ENCODE measurements at places on chromosomes 11 and 22. TPM values are rescaled to one million over a fixed set of nuclear protein-coding genes. Genes with fewer than 3 reads are reported as not detected.

DNA sequence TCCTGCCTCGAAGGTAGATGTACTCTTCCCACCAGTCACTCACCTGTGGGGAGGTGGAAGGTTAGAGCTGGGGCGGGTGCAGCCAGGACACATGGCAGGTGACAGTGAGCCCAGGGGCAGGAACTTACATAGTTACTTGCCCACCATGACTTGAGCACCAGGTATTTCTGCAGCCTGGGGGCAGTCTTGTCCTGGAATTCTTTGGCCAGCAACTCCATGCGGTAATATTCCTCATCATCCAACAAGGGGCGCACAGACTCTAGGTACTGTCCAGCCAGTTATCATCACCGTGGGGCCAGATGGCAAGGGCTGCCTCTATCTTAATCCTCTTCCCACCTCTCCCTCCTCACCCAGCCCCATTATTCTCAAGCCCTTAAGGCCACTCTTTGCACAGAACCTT, 2.2 kb downstream of the CPT1B start:
- no peak overlapping the region for H3K4me3 ChIP-seq
- H3K36me3 ChIP-seq: peaks cover 18% of the 10 kb centered on the region
- H3K4me1 ChIP-seq: no peaks in the 10 kb centered on the region
- DNase-seq: peak; percentile 41

The AMPD3 gene
- 7.1 TPM for total RNA-seq

GRCh38 chr11:43504316-43504950, 145.7 kb downstream of the TTC17 start:
- H3K4me3 ChIP-seq: no peak overlapping the region
- peaks cover 9% of the 10 kb centered on the region for H3K4me1 ChIP-seq
- H3K36me3 ChIP-seq: no peaks in the 10 kb centered on the region
- peaks cover 10% of the 10 kb centered on the region for H3K27me3 ChIP-seq

GRCh38 chr11:116255321-116255953, 517.4 kb downstream of the BUD13 start:
- H3K36me3 ChIP-seq: no peaks in the 10 kb centered on the region
- DNase-seq: no peak
- no peak overlapping the region for H3K4me3 ChIP-seq
- H3K27me3 ChIP-seq: peaks cover 6% of the 10 kb centered on the region

DNA sequence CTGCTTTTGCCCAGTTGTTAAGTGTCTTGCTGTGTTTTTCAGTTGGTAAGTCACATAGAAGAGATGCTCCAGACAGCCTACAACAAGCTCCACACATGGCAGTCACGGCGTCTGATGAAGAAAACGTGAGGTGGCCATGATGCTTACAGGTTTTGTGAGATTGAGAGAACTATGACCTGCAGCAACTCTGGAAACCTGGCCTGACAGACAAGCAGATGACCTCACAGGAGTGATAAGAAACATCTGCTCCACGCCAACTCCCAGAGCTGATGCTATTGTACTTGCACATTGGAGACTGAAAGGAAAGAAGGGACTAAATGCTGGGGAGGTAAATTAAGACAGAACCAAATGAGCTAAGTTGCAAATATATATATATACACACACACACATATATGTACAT, 28.6 kb upstream of the LDHA start:
- no peak overlapping the region for H3K4me3 ChIP-seq
- no peaks in the 10 kb centered on the region for H3K27me3 ChIP-seq
- no peak for DNase-seq
- H3K27ac ChIP-seq: no peak overlapping the region
- peaks cover 32% of the 10 kb centered on the region for H3K36me3 ChIP-seq
- no peaks in the 10 kb centered on the region for H3K4me1 ChIP-seq

DNA sequence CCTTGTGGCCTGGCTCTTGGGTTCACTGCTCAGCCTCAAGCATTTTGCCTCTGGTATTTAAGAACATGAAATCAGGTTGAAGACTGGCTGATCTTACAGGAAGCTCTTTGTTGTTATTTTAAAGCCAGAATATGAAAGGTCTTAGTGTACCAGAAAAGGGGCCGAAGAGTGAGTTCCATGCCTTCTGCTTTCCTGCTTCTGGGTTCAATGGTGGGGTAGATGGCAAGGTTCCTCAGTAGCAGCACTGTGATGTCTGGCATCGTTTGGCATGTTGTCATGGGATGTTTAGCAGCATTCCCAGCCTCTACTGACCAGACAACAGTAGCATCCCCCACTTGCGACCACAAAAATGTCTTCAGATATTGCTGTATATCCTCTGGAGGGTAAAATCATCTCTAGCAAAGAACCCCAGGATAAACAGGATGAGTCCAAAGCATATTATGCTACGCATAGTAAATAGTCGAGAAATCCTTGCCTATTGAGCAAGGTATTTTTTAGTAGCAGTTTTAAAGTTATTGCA, 2.4 kb downstream of the VPS26B start:
- peaks cover 8% of the 10 kb centered on the region for H3K27me3 ChIP-seq
- peak overlapping the region; percentile 3 for H3K4me3 ChIP-seq
- no peak overlapping the region for H3K27ac ChIP-seq

- no peaks in the 10 kb centered on the region for H3K36me3 ChIP-seq
- H3K4me3 ChIP-seq: no peak overlapping the region
- H3K27ac ChIP-seq: no peak overlapping the region
Measured at GRCh38 chr22:37794376-37794775, 13.4 kb upstream of the GCAT start.

DNA sequence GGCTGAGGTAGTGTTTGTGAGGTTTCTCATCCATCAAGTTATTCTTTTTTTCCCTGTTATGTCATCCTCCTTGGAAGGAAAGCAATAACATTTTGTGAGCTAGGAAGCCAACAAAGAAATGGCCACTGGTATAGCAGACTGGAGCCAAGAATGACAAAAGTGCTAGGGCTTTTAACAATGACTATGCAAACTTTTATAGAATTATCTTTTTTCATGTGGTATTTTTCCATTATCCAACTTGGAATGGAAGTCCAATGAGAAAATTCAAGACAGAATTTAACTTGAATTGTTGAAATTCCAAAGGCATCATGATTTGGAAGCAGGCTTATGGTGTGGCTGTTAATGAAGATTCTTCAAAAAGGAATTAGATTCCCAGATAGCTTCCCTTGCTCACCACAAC, 216.4 kb upstream of the PDGFD start:
- no peaks in the 10 kb centered on the region for H3K4me1 ChIP-seq
- no peak for DNase-seq
- H3K4me3 ChIP-seq: no peak overlapping the region
- no peak overlapping the region for H3K27ac ChIP-seq
- no peaks in the 10 kb centered on the region for H3K36me3 ChIP-seq

GRCh38 chr11:7246179-7246578, 5.5 kb upstream of the SYT9 start:
- no peak for DNase-seq
- no peak overlapping the region for H3K27ac ChIP-seq
- peaks cover 13% of the 10 kb centered on the region for H3K4me1 ChIP-seq
- no peaks in the 10 kb centered on the region for H3K36me3 ChIP-seq
